ENCODE measurements at places on chromosomes 5 and 9. TPM values are rescaled to one million over a fixed set of nuclear protein-coding genes. Genes with fewer than 3 reads are reported as not detected.

EGFLAM gene
- total RNA-seq: 13.7 TPM

PLAC8L1 gene
- total RNA-seq: not detected

MLANA gene
- total RNA-seq: not detected

LCN9 gene
- not detected for total RNA-seq

ZNF366 gene
- total RNA-seq: 1.1 TPM

SLC6A7 gene
- total RNA-seq: 5.9 TPM

LIX1 gene
- 5.4 TPM for total RNA-seq

LCN2 gene
- not detected for total RNA-seq

PCDHGC4 gene
- total RNA-seq: 63.2 TPM

Measured in cerebellum (tissue), 4 donors.